ENCODE measurements at places on chromosomes 13 and 19.

- DNase-seq, result no peak
These were observed 6.8 kb downstream of the PCDH17 start for GRCh38 chr13:57638186-57638890.

- no peak for DNase-seq
These were observed 25.9 kb downstream of the FAM216B start for GRCh38 chr13:42807241-42807640.

DNA sequence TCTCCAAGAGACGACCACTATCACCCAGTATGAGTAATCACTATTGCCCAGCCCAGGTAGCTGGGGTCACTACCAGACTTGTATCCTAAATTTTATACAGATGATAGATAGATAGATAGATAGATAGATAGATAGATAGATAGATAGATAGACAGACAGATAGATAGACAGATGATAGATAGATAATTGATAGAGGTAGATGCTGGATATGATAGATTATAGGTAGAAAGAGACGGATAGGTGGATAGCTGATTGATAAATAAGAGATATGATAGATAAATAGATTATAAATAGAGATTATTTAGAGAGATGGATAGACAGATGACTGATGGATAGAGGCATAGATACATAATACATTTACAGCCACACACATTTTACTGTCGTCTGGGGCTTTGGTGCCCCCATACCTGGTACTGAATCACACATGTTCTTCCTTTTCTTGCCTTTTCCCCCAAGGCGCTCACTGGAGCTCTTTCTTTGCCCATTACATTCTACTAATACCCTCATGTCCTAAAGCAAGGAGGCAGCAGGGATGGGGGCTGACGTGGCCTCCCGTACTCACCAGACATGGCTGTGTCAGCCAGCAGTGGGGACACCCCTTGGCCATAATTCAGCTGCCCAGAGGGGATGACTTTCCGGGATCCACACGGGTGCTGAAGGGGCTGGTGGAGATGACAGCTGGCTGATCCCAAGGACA is 44.6 kb upstream of the CCNE1 start:
- DNase-seq, result no peak

GRCh38 chr13:101181076-101181685 is 235.1 kb downstream of the NALCN start:
- no peak for DNase-seq

Data from T-cell (primary cell).